Frontal cortex (tissue), 4 donors: ENCODE measurements at places on chromosomes 4 and X.

DNA sequence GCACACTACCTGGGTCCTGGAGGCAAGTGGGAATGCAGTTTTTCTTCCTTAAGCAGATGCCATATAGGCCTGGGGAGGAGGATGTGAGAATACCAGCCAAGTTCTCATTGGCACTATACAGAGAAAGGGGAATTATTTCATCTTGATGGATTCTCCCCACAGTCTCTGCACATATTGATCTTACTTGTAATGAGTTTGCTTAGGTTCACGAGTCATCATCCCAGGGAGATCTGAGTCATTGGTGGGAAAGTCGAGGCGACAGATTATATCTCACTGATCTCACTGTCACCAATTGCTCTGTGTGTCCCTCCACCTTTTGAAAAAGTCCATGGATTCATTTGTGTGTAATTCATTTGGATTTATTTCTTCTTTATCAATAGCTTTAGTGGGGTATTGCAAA, 156.8 kb downstream of the AR start:
- DNase-seq, result no peak

GRCh38 chr4:57233386-57233785, 123.2 kb upstream of the IGFBP7 start:
- no peak for DNase-seq

DNA sequence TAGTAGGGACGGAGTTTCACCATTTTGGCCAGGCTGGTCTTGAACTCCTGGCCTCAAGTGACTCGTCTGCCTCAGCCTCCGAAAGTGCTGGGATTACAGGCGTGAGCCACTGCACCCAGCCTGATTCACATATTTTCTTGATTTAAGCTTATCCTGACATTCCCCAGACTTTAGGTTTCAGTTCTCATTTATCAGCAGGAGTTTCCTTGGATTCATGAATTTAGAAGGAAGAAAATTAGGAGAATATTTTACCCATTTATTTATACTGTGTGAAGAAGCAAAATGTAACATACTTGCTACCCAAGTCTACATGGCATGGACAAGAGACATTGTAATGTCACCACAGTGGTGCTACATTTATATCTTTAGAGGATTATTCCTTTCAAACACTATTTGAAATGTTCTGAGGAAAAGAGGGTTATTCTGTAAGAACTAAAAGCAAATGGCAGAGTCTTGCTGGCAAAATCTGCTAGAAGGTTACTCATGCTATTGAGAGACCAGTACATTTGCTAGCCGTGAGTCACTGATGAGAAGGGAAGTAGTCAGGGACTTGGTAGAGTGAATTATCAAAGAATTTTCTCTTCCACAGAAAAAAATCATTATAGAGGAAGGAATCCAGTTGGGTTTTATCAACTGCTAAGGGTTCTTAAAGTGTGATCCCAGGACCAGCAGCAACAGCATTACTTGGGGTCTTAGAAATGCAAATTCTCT, 26.1 kb upstream of the CFAP299 start:
- DNase-seq, result no peak

DNA sequence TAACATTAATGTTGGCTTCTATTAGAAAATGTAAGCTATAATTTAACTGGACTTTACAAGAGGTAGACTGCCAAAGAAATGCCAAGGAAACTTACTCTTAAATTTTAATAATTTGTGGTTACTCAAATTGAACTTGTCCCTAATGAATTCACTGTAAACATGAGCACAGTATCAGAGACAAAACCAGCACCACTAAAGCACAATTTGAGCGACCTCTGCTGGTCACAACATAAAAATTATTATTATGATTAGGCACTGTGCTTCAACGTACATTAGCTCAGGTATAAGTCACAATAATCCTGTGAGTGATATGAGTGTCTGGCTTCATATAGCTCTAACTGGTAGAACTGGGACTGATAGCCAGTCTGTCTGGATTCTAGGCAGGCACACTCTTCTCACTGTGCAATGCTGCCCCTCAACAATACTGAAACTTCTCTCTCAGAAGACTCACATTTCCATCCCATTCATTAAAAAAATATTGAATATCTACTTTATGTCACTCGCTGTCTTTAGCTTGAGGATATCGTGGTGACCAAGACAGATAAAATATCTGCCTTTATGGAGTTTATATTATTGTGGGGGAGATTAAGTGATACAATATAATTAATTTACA, 8.0 kb downstream of the NUDT6 start:
- no peak for DNase-seq

GRCh38 chr4:26206339-26206738, 114.5 kb upstream of the RBPJ start:
- peak; percentile 22 for DNase-seq

DNA sequence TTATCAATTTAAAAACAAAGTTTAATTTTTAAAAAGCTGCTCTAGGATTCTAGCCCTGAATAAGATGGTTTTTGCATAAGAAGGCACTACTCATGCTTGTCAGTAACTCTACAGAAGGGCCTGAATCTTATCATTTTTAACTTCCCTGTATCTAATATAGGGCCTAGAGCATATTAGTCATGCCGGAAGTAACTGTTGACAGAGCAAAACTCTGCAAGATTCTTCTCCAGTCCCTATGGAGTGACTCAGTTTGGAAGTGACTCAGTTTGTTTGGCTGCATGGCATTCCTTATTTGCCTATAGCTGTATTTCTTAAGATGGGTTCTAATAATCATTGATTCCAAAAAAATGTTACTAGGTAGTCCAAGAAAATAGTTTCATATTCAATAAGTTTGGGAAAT, 431.8 kb upstream of the HTR2C start:
- DNase-seq, result no peak

- no peak for DNase-seq
Measured at GRCh38 chr4:95606739-95607138, 58.0 kb upstream of the UNC5C start.

- no peak for DNase-seq
Measured at GRCh38 chrX:13014111-13015096, 30.0 kb downstream of the FAM9C start.

DNA sequence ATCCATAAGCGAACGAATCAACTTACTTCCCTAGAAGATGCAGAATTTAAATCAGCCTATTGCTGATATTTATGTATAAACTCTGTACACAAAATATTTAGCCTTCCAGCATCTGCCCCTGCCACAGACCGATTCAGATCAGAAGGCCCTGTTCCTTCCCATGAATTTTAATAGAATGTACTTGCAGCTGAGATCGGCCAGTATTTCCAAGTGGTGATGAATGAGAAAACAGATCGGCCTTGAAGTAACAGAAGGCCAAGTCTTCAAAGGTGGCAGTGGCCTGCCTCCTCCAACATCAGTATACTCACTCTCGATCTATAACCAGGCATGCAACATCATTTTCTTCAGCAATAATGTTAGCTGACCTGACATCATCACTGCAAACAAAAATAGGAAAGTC, 66.4 kb downstream of the PRKG2 start:
- no peak for DNase-seq

- no peak for DNase-seq
Measured at GRCh38 chrX:111687305-111687704, 6.3 kb downstream of the ALG13 start.

DNA sequence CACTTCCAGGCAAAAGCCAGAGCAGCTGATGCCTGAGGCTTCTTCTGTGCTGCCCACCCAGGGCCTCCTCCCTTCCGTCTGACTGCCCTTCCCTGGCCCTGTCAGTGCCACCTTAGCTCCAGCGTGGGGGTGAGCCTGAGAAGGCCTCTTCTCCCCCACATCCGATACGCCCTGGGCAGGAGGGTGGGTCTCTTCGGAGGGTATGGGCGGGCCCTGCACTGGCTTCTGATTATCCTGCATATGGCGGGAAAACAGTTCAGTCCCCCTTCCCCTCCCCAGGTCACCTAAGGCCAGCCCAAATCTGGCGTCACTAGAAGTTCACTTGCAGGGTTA, 256.7 kb downstream of the FBXW7 start:
- DNase-seq, result no peak

- DNase-seq, result no peak
Measured at GRCh38 chr4:40648131-40648530, 18.5 kb upstream of the RBM47 start.

DNA sequence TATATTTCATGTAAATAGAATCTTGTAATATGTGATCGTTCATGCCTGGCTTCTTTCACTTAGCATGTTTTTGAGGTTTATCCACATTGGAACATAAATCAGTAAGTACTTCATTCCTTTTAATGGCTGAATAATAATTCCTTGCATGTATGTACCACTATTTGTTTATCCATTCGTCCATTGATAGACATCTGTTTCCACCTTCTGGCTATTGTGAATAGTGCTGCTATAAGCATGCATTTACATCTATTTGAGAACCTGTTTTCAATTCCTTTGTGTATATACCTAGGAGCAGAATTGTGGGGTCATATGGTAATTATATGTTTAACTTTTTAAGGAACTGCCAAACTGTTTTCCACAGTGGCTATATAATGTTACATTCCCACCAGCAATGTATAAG, 356.7 kb upstream of the DIPK2B start:
- no peak for DNase-seq

DNA sequence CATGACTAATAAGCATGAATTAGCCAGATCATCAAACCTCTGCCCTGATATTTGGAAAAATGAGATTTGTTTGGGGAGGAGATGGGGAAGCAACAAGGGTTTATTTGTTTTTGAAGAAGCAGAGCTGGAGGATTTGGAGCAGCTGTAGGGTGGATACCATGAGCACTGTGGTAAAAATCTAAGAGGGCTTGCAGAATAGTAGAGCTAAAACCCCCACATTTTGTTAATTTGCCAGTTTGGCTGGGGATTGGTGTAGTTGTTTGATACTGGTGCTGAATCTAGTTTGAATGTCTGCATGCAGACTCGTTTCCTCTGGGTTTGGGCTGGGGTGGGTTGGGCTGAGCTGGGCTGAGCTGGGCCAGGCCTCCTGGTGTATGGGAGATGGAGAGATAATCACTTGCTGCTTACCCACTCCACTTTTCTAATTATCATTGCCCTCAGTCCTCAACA, 43.7 kb downstream of the SMAD1 start:
- DNase-seq, result no peak

DNA sequence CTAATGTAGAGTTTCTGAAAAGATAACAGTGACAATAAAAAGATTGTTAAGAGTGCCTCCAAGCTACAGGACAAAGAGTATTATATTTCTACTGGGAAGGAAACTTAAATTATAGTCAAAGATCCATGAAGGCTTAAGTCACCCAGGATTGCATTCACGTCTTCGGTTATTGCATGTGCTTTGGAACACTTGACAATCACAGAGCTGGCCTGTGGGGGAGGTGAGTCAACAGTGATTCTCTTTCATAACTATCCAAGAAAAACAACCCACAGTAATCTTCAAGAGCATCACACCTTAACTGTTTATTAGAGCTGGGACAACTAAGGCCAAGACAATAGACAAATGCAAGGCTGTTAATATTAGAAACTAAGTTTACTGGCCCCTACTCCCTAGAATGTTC, 40.3 kb downstream of the PDGFC start:
- no peak for DNase-seq

DNA sequence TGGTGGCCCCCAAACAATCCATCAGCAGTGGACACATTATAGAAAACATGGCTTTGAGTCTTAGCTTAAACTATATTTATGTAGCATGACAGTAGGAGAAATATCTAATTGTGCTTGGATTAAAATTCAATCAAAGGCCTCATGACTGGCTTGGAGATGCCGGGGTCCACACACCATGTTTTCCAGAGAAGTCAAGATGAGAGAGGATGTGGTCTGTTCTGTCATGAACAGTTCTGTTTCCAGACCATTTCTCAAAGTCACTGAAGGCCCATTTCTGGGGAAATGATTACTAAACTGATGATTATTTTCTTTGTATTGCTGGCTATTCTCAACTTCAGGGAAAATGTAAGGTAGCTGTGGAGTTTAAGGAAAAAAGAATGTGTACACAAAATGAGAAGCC, 76.3 kb downstream of the C4orf51 start:
- DNase-seq, result no peak

GRCh38 chrX:118594697-118595420, 99.2 kb downstream of the DOCK11 start:
- no peak for DNase-seq

GRCh38 chr4:3208826-3209225, 40.1 kb upstream of the MSANTD1 start:
- no peak for DNase-seq

DNA sequence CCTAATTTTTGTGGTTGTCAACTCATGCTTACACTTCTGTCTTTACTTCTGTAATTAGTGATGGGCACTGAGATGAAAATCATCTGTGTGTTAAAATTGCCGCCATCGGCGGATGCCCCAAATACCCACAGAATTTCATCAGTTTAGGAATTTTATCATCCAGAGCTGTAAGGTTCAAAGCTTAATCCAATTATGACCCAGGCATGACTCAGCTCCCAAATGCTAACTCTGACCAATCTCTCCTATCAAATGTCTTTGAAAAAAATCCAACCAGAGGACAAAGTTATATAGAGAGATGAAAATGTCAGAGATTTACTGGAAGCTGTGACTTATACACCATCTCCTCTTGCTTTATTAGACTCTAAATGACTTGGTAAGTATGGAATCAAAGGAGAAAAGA, 1048.7 kb upstream of the PRKX start:
- no peak for DNase-seq

DNA sequence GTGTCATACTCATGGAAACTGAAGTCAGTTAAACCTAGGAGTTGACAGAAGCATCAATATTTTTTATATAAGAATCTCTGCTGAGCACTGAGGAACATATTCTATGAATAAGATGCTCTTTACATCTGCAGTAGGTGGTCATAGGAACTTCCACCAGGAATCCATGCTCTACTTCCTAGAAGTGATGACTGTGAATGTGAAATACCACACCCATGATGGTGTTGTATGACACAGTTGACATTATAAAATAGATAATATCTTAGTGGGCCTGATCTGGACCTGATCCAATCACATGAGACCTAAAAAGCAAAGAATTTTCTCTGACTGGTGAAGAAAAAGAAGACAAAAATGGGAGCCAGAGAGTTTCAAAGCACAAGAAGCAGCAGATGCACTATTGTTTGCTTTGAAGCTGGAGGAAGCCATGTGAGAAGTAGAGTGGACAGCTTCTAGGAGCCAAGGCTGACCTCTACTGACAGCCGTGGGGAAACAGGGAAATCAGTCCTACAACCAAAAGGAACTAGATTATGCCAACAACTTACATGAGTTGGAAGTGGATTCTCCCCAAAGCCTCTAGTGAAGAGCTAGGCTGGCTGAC, 68.6 kb upstream of the HS3ST1 start:
- DNase-seq, result no peak

DNA sequence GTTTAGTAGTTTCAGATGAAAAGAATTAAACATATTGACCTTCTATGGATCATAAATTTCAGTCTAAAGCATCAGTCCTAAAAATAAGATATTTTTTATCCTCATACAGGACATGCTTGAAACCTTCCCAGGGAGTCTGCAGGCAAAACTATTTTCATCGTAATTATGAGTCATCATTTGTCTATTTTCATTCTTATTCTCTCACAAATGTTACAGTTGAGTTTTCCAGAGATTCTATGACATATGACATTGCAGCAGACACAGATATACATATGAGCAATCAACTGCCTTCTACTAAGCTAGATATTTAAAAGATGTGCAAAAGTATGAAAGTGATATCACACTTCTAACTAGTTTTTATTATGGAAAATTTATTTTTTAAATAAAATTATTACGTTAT, 398.0 kb downstream of the MAGEB5 start:
- DNase-seq, result no peak
